ENCODE measurements at places on chromosomes 11 and 22.

DNA sequence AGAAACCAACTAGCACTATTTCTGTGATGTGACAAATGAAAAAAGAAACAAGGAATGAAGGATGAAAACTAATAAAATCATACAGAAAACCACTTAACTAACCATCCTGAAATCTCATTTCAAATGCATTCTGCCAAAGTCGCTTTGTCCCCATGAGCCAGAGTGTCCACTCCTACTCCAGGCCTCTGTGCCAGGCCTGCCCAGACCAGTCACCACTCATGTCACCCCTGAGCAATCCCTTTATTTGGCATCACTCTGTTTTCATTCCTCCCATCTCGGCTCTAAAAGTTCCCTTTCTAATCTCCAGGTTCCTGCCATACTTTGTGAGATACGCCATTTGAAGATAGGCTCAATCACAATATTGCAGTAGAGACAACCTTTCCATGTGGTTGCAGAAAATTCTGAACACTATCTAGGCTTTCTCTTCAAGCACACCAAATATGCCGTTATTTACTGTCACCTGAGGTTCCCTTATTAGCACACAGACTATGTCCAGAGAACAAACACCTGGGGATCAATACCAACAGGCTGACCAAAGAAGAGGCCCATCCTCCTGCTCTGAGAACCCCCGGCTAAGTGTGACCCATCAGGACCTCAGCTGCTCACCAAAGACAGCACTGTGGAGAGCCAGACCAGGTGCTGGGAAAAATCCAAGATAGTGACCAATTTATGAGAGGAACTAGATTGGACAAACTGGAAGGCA is 202.4 kb downstream of the LARGE1 start:
- DNase-seq: no peak

DNA sequence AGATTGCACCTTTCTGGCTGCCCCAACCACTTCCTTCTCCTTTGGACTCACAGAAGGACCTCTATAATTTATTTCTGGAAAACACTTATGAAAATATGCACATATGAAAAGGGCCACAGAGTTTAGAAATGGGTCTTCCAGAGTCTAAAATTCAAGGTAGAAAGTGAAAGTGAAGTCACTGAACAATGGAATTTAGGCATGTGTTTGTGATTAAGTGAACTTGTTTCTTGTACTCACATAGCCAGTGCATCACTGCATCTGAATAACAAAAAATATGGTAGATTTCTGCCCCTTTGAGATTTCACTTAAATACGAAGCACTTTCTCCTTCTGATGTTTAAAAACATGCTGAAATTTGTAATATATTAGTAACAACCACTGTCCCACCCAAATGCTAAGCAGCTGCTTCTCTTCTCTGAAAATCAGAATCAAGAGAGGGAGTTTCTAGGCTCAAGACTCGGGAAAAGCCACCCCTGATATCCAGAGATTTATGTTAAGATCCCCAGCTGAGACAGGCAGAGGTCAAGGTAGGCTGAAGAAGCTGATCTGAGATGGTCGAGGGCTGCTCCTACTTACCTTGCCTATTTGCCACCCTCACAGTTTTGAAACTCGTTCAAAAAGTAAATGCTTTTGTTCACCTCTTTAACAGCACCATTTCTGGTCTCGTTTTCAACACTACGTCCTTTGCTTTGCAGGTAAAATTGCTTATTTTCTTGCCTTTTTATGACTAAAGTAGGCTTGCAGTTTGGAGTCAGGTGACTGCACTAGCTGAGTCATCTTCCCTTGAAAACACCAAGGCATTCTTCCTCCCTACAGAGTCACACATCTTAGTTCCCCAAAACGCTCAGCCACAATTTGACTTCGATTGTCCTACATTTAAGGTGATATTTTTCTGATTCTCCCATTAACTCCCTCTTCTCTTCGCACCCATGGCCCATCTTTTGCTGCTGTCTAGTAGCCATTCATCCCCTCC is at the start of gene XKR3:
Gene XKR3, minus strand, starts transcription at position 696 of the 972 bp plus-strand sequence. CDS start 17,338 bp downstream, outside the sequence.
- peak; percentile 50 for DNase-seq

DNA sequence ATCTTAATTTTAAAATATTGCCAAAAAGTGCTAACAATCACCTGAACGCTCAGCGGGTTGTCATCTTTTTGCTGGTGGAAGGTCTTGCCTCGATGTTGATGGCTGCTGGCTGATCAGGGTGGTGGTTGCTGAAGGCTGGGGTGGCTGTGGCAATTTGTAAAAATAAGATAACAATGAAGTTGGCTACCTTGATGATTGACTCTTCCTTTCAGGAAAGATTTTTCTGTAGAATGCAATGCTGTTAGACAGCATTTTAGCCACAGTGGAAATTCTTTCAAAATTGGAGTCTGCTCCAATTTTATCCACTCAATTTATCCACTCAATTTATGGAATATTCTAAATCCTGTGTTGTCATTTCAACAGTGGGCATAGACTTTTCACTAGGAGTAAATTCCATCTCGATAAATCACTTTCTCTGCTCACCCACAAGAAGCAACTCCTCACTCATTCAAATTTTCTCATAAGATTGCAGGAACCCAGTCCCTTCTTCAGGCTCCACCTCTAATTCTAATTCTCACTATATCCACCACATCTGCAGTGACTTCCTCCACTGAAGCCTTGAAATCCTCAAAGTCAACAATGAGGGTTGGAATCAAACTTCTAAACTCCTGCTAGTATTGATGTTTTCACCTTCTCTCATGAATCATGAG is 78.8 kb downstream of the LINC01488 start:
- no peak for DNase-seq

DNA sequence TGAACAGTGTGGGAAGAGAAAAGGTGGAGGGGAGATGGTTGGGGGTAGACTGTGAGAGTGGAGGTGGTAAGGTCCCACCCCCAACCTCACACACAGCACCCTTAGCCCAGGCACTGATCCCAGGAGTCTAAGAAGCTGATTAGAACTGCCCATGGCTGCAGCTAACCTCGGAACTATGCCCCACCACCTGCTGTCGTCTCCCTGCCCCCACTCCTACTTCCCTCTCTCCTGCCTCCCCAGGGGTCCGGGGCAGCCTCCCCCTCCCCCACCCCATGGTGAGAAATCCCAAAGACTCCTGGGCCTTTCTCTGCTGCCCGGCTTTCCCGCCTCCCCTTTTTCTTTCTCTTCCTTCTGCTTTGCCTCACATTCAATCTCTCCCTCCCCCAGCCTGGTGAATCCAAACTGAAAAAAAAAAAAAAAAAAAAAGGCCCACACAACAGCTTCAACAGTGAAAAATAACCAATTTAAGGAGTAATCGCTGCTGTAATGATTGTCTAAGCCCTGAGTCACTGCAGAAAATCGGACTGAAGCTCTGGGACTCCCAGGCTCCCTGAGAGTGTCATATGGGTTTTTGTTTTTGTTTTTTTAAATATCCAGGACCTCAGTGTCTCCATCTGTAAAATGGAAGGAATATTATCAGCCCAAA is 9.6 kb upstream of the TP53I11 start:
- DNase-seq: no peak

DNA sequence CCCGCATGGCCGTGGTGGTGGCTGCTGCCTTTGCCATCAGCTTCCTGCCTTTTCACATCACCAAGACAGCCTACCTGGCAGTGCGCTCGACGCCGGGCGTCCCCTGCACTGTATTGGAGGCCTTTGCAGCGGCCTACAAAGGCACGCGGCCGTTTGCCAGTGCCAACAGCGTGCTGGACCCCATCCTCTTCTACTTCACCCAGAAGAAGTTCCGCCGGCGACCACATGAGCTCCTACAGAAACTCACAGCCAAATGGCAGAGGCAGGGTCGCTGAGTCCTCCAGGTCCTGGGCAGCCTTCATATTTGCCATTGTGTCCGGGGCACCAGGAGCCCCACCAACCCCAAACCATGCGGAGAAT is 10.9 kb upstream of the ARHGEF17 start:
- no peak for DNase-seq
